Mucosa of gallbladder (tissue), 1 donor: ENCODE measurements at places on chromosomes 12 and 14. TPM values are rescaled to one million over a fixed set of nuclear protein-coding genes. Genes with fewer than 3 reads are reported as not detected.

GRCh38 chr14:71800878-71801277 is 131.4 kb upstream of the RGS6 start:
- no peak for DNase-seq

DNA sequence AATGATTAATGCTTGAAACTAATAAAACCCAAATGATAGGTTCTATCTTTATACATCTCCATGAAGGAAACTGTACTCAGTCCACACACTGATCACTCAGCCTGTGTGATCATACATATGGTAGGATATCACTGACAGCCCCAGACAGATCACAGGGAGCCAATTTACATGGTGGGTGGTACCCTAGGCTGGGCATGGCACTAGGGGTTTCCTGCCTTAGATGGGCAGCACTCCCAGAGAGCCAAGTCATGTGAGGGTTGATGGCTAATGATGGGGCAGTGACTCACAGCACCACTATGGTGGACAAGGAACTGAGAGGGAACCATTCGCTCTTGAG is 89.6 kb upstream of the PTPRR start:
- DNase-seq = no peak

DNA sequence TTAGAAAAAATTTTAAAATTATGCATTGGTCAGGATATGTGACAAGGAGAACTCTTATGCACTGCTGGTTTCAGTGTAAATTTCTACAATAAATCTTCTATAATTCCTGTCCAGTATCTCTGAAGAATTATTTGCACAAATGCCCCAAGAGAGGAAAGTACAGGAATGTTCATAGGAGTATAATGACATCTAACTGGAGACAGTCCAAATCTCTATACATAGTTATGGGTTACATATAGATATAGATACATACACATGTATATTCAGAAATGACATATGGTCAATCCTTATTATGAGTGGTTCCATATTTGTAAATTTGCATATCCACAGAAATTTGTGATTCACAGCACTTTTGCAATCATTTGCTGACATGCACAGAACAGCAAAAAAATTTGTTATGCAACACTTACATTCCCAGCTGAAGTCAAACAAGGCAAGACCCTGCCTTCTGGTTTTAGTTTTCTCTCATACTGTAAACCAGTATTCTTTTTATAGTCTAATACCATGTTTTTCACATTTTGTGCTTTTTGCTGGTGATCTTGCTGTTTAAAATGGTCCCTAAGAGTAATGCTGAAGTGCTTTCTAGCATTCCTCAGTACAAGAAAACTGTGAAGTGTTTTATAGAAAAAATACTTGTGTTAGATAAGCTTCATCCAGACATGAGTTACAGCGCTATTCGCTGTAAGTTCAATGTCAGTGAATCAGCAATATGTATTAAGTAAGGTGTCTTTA is 103.8 kb downstream of the SLC16A7 start:
- DNase-seq = no peak

The TROAP gene
- 2.0 TPM for total RNA-seq

The PRIM1 gene
- total RNA-seq = 3.9 TPM

The RBMS2 gene
- total RNA-seq = 49.6 TPM

The VRTN gene
- 0.32 TPM for total RNA-seq
